Posterior cingulate gyrus (tissue), 11 donors: ENCODE measurements at places on chromosomes 5 and 9.

DNA sequence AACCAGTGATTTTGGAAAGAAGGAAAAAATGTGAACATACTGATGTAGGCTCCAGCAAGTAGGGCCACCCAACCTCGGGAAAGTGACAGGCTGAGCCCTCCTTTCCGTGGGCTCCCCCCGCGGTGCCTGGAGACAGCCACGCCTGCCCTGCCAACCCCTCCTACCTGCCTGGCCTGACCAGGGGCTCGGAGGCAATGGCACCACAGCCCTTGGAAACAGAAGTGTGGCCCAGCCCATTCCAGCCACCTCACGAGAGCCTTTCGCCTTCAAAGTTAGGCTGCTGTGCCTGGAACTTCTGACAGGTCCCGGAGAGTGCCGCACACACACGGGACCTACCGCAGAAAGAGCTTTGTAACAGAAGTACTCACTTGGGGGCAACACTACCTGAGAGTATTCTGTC, 49.5 kb upstream of the LRRC14B start:
- DNase-seq = no peak

DNA sequence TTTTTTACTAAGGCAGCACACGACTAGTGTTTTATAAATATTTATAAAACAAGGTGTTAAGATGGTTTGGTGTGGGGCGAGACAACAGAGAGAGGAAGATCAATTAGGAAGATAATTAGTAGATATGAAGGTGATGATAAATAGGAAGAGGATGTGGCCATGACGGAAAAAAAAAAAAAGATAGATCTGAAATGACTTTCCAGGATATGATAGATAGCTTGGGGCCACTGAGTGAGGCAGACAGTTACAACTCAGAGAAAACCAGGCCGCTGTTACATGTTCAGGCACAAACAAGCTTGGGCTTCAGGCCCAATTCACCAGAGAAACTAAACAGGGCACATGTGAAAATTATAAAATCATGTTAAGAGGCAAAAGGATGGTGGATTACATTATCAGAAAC, 43.2 kb downstream of the KIAA0825 start:
- no peak for DNase-seq

GRCh38 chr5:123545506-123545905, 33.5 kb downstream of the CSNK1G3 start:
- no peak for DNase-seq

- no peak for DNase-seq
Measured at GRCh38 chr5:135441350-135441831, 5.8 kb downstream of the DCANP1 start.

DNA sequence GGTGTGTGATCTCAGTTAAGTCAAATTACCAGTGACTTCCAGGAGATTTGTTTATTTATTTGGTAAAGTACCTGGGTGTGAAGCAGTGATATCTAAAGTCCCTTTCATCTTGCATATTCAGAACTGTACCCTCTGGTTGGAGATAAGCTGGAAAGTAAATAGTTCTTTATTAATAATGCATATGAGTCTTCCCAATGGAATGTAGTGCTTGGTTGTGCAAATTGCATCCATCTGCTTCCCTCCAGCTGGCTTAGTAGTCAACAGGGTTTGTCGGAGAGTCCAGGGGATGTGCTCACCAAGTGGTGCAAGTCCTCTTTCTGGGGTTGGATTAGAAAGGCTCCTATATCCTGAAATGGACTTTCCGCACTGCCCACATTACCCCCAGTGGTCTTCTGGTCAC, 42.0 kb downstream of the TRPM3 start:
- no peak for DNase-seq

DNA sequence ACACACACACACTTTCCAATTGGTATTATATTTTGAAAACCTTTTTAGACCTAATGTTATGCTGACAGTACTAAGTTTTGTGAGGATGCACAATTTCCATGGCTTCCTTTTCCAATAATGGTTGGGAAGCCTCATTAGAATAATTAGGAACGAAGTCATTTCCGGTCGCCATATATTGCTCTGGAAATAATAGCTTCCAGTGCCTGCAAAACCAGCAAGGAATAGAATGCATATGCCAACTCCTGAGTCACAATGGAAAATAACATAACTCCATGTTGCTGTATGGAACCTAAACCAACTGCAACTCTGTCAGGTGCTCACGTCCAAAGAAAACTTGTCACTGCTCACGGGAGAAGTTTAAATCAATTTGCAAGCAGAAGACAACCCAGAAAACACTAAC, 222.0 kb downstream of the EBF1 start:
- no peak for DNase-seq

DNA sequence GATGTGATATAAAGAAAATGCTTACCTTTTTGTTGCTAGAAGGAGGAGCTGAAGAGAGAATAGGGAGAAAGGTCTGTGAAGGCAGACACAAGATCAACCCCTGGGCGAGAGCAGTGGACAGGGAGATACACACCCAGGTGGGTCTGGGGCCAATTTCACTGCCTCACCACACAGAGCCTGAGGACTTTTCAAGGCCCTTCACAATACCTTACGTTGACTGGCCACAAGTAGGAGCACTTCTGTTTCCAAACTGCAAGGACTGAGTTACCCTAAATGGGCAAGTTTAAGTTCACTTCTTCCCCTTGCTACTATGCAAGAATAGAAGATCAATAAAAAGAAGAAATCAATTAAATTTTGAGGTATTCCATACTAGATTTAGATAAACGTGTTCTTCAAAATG, 174.5 kb upstream of the SLC12A2 start:
- no peak for DNase-seq

DNA sequence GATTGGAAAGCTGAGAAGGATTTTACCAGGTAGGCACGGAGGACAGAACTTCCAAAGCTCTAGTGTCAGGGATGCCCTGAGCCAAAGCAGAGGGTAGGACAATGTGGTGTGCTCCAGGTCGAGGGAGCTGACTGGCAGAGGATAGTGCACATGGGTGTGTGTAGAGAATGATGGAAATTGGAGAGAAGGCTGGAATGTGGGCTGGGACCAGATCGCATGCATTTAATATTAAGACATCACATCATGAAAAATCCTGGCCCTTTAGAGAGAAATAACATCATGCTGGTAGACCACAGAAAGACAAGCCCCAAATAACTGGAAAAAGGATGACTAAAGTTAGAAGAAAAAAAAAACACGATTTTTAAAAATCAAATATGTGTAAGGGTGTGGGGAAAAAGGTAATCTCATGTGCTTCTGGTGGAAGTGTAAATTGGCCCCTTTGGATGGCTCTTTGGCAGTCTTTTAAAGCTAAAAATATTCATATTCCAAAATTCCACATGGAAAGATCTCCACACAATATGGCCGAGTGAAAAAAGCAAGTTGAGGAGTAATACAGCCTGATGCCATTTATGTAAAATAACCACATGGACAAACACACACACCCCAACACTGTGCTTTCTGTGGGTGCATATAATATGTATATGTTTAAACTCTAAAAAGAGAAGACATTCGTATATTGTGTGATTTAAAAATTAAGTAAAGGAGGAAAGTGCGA, 67.0 kb upstream of the TGFBR1 start:
- DNase-seq = no peak

GRCh38 chr9:96163712-96164111, 138.3 kb downstream of the HSD17B3 start:
- no peak for DNase-seq

GRCh38 chr9:801399-802071, 40.0 kb upstream of the DMRT1 start:
- no peak for DNase-seq
